Stimulated activated CD8-positive, alpha-beta memory T cell treated with anti-CD3 and anti-CD28 coated beads, Interleukin-2, amount 100 ng/mL, for 1 hour (primary cell): ENCODE measurements at places on chromosomes 4 and X.

GRCh38 chrX:45849261-45849862, 648.7 kb upstream of the DIPK2B start:
- DNase-seq, result no peak

DNA sequence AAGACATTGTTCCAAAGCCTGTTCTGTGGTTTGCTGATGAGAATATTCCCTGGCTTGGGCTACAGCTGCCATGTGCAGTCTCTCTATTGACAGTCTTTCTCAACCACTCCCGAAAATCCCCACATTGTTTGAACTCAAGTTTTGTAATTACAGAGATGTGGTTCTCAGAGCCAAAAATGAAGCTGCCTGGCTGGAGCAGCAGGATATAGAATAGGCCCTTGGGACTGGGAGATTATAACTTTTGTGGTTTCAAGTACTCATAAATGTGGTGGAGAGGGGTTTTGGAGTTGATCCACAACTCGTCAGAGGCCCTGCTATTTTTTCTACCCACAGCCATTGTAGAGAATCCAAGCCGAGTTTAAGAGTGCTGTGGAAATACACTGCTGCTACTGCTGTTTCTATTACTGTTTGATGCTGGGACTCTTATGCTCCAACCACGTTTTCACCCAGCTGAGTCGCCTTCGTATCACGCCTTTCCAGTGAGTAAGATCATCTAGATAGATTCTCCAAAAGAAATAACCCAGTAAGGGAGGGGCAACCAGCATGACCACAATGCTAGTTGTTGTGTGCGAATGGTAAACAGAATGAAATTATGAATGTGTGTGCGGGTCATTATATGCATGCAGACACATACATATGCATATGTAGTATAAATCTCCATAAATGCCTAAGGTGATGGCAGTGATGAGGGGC, 57.1 kb upstream of the ATXN3L start:
- DNase-seq, result no peak

DNA sequence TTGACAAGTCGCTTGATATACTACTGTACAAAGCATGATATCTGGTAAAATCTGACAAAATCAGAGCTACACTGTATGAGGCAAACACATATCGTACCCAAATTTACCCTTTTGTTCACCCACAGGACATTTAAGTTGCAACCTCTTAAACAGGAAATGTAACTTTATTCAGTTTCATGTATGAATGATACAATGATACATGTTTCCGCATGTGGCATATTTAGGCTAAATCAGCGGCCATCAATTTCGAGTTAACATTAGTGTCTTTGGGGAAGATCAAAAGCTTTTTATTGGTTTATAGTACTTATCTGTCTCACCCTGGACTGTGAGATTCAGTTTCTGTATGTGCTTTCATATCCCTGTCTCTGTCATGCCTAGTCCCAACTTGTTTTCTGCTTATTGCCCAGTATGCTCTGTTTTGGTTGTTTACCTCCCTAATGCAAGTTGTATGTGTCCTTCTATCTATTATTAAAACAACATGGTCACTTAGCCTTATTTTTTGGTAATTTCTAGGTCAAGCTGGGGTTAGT, 97.3 kb upstream of the HPRT1 start:
- DNase-seq, result no peak

- DNase-seq, result no peak
Observed at GRCh38 chrX:47143894-47144625, 442 bp downstream of the NDUFB11 start.

- DNase-seq, result no peak
Observed at GRCh38 chr4:15117270-15117946, 115.1 kb downstream of the CPEB2 start.

- no peak for DNase-seq
Observed at GRCh38 chr4:102420563-102421398, 75.5 kb upstream of the SLC39A8 start.

- no peak for DNase-seq
Observed at GRCh38 chrX:16160729-16161128, 6.6 kb upstream of the MAGEB17 start.

- no peak for DNase-seq
Observed at GRCh38 chr4:125739760-125740159, 425.0 kb downstream of the FAT4 start.

- DNase-seq, result no peak
Observed at GRCh38 chrX:14073556-14073955, 43.9 kb upstream of the GEMIN8 start.

- DNase-seq, result no peak
Observed at GRCh38 chrX:123450222-123450621, 266.1 kb downstream of the GRIA3 start.

GRCh38 chr4:87057835-87058355, 123.1 kb downstream of the AFF1 start:
- DNase-seq, result no peak

GRCh38 chr4:74531963-74532794, 87.2 kb downstream of the AREG start:
- DNase-seq, result no peak

GRCh38 chrX:38548508-38548907, 12.8 kb upstream of the TSPAN7 start:
- no peak for DNase-seq

DNA sequence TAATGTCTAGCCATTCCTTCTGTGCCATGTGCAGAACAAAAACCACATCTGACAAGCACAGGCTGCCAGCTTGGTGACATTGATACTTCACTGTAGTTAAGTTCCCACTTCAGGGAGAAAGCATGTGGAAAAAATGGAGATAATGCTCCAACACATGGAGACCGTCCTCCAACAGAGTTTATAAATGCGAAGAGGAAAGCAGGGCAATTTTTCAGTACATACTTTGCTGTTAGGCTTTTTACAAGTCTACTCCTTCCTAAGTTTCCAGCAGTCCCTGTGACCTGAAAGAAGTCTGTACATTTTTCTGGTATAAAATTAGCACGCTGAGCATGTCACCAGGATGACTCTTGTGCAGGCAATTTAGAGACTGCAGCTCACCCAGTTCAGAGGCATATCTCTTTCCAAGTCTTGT, 766.9 kb upstream of the IGFBP7 start:
- no peak for DNase-seq
